ENCODE measurements at places on chromosomes 7 and 10. TPM values are rescaled to one million over a fixed set of nuclear protein-coding genes. Genes with fewer than 3 reads are reported as not detected.

Gene TFAM
- 82.7 TPM for polyA plus RNA-seq

Gene FBXO24
- 1.0 TPM for polyA plus RNA-seq

Gene FAM241B
- 10.3 TPM for polyA plus RNA-seq

Gene AP1S1
- polyA plus RNA-seq, result 72.9 TPM

Gene KEL
- polyA plus RNA-seq, result 2.2 TPM

Gene TACR2
- polyA plus RNA-seq, result 0.30 TPM

Gene CDC14C
- not detected for polyA plus RNA-seq

Gene HMX2
- polyA plus RNA-seq, result 2.9 TPM

Gene THSD7A
- 81.8 TPM for polyA plus RNA-seq

Gene TECTB
- not detected for polyA plus RNA-seq

Gene LIPK
- not detected for polyA plus RNA-seq

Gene NXPH1
- polyA plus RNA-seq, result 0.37 TPM

Gene NPC1L1
- 2.5 TPM for polyA plus RNA-seq

Gene MLXIPL
- 2.6 TPM for polyA plus RNA-seq

Gene ADRB1
- 0.06 TPM for polyA plus RNA-seq

Gene ZNF467
- polyA plus RNA-seq, result 25.5 TPM

Gene H2BK1
- polyA plus RNA-seq, result not detected

Gene PRSS37
- 0.17 TPM for polyA plus RNA-seq

DNA sequence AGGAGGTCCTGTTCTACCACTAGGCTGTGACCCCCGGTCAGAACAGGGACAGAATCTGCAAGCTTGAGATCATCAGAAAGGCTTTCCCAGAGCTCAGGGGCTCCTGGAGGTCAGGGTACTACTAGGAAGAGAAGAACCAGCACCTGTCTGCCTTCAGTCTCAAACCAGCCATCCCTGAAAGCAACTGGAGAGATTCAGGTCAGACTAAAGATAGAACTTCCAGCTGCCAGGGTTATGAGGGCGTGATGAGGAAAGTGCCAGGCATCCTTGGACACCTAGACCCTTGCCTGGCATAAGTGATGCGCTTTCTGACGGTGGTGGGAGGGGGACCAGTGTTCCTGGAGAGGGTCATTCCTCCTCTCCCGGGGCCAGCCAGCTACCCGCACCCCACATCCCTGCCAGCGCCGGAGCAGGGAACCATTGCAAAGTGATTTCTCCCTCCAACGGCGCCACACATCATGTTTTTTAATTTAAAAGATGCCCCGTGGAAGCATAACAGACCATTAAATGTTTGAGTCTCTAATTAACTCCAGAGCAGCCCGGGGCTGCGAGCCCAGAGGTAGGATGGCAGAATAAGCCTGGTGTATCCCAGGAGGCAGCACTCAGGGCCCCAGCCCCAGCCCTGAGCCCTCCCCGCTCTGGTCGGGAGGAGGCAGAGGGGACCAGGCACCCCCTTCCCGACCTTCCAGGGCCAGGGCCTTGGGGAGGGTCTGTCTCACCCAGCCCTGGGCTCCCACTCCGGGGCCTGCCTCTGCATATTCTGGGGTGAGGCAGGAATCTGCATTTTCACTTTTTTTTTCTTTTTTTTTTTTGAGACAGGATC lies 64.0 kb downstream of the ELFN1 start:
- DNase-seq, result no peak

GRCh38 chr10:22427890-22428571 lies 82.7 kb downstream of the SPAG6 start:
- no peak for DNase-seq

DNA sequence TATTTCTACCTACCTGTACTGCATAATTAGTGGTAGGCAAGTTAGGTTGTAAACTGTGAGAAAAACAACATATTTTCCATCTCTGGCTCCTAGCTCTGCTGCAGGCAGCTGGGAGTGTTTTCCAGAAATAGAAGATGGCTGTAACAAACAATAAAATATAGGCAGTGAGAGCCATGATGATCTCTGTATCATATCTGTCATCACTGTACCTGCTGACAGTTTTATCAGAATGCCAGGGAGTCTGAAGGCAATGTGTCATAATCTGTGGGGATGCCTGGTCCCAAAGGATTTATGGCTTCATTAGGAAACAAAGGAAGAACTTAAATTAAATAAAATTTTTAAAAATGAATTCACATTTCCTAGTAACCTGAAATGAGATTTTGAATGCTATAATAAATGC lies 160.9 kb upstream of the SMIM30 start:
- DNase-seq, result no peak

GRCh38 chr10:62514079-62514693 lies 140.0 kb downstream of the ZNF365 start:
- DNase-seq, result no peak

GRCh38 chr10:30455816-30456215 lies 21.8 kb downstream of the MAP3K8 start:
- DNase-seq, result no peak

- no peak for DNase-seq
These were observed 479 bp downstream of the PNPLA8 start for GRCh38 chr7:108525327-108525984.

DNA sequence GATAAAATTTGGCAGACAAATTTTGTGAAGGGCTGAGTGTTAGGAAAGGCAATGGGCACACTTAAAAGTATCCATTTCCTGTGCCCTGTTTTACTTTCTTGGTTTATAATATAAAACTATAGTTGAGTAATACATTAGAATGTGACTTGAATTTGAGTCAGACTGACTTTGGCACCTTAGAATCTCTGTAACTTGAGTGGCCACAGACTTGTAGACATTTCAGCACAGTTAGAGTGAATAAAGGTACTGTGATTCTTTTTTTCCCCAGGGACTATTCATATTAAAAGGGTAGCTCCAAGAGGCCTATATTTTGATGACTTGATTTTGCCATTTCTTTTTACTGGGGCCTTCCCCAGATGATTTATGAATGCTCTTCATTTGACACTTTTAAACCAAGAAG lies 22.4 kb downstream of the GBF1 start:
- DNase-seq, result no peak

- no peak for DNase-seq
These were observed 432.6 kb downstream of the TNS3 start for GRCh38 chr7:47149208-47149839.

- no peak for DNase-seq
These were observed 94.1 kb downstream of the HBP1 start for GRCh38 chr7:107262857-107263256.

GRCh38 chr7:107224374-107225223 lies 55.8 kb downstream of the HBP1 start:
- DNase-seq, result no peak

- DNase-seq, result no peak
These were observed 111.5 kb upstream of the GPR26 start for GRCh38 chr10:123554656-123555055.

DNA sequence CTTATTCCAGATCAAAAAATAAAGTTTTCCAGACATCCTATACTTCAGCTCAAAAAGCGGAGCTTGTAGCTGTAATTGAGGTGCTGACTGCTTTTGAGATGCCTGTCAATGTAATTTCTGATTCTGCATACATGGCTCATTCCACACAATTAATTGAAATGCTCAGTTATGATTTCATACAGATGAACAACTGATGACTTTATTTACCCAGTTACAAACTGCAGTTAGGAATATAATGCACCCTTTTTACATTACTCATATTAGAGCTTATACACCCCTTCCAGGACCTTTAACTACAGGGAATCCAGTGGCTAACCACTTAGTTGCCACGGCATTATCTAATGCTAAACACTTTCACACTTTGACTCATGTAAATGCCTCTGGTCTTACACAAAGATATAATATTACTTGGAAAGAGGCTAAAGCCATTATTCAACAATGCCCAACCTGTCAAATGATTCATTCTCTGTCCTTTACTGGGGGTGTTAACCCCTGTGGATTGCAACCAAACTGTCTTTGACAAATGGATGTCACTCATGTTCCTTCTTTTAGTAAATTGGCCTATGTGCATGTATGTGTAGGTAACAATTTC lies 147.3 kb downstream of the ZNF33B start:
- DNase-seq, result no peak

DNA sequence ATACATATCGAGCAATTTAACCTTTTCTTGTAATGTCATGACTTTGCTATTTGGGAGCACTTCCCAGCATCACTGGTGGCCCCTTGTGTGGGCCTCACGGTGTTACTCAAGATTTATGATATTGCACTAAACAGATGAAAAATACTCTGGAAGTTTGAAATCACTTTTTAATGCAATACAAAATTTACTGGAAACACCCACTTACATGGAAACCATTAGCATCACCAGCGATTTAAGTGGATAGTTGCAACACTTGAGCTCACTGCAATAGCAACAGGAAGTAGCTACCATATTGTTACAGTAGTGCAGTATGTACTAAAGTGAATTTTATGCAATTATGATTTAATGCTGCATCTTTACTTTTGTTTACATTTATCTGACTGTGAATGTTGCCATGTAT lies 184.4 kb downstream of the MDFIC start:
- no peak for DNase-seq

DNA sequence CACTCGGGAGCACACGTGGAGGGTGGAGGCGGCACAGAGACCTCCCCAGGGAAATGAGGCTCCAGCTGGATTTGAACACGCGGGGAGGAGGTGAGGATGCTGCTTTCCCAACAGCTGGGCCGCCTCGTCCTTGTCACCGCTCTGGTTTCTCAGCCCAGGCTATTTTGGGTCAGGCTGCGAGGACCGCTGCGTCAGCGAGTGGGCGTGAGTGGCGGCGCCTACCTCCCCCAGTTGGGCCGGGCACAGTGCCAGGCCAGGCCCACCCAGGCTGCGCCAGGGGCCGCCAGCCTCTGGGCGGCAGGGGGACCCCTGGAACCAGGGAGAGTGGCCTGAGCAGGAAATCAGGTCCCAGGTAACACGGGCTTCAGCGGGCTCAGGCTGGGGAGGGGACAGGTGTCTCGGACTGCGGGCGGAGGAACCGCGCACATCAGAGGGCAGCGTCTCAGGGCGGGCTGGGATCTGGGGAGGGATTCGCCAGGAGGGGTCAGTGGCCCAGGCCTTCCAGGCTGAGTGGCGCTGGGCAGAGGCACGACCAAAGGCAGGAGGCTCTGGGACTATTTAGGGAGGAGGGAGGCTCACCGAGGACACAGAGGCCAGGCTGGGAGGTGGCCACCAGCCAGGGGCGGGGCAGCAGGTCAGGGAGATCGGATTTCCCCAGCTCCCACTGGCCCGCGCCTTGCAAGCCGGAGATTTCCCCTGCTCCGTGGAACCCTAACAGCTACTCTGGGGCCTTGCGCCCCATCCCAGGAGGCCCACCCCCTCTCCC lies 125.2 kb upstream of the RET start:
- no peak for DNase-seq

DNA sequence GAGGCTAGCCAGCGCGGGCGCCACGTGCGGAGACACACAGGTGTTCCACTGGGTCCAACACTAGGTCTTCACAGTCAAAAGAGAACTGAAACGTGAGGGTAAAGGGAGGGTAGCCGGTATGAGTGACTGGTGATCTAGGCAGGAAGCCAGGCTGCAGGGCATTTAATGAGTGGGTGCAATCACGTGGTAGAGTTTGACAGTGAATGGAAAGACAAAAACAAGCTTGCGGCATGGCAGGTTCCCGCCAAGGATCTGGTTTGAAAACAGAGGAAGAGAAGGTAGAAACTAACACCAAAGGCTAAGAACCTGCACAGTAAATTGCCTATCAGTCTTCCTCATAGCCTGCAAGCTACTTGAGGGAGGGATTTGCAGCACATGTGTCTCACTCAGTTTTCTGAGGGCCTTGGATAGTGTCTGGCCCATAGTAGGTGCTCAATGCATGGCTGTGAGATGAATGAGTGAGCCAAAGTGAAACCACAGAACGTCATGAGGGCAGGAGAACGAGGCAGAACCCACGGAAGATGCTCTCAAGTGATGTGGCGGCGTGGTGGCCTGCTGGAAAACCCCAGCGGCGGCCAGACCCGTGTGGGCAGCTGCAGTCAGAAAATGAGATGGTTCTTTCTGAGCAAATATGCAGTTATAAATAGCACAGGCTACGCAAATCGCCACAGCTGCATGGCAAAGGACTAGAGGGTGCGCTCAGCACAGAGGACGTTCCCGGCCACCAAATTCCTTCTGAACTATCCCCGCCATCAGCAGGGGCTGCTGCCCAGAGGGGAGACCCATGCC lies 183.6 kb upstream of the NFE2L3 start:
- DNase-seq, result no peak

DNA sequence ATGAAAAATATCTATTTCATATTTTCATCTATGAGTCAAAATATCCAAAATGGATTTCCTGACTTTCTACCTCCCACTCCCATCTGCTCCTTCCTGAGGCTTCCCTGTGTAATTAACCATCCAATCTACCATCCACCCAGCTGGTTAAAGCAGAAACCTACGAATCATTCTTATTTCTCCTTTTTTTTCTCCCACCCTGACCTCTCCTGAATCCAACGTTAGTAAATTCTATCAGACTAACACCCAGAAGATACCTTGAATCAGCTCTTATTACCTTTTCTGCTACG lies 3.7 kb upstream of the LIPF start:
- DNase-seq, result no peak

GRCh38 chr10:104100795-104101194 lies 15.1 kb upstream of the COL17A1 start:
- DNase-seq, result no peak

- DNase-seq, result no peak
These were observed 125.3 kb downstream of the NEURL1 start for GRCh38 chr10:103618575-103619423.

- DNase-seq, result no peak
These were observed 9.5 kb upstream of the SEM1 start for GRCh38 chr7:96719164-96719563.

- no peak for DNase-seq
These were observed 48.8 kb downstream of the RELN start for GRCh38 chr7:103940382-103941268.

- DNase-seq, result no peak
These were observed 12.5 kb downstream of the TBX20 start for GRCh38 chr7:35241436-35241835.

DNA sequence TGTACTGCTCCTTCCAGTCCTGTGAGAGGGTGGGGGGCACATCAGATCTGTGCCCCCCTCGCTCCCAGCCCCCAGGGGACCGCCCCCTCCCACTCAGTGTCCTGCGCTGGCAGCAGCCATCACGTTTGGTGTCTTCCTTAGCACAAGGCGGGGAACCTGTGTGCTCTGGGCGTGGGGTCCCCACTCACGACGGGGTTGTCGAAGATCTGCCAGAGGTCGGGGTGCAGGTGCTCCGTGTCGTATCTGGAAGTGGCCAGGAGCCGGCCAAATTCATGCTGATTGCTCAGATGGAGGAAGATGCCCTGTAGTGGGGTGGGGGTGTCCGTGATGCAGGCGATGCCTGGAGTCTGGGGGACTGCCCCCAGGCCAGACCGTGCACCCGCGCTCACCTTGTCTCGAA lies 7.2 kb downstream of the PLOD3 start:
- no peak for DNase-seq

DNA sequence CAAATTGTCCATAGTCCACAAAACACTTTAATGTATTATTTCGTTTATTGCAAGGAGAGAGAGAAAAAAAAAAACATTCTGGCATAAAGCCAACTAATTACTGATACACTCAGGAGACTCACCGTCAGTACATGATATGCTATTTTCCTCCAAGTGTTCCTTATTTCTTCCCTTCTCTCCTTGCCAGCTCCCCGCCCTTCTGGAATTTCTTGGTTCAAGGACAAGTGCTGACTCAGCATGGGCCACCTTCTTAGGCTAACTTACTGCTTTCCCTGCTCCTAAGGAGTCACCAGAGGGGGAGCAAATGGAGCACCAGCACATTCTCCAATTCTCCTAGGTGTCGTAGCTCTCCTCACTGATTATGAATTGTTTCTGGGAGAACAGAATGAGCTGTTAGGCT lies 133.8 kb upstream of the HDAC9 start:
- DNase-seq, result no peak

All from right renal pelvis (tissue), 4 donors.